Fibroblast of lung (primary cell): ENCODE measurements at places on chromosomes 5 and 9.

DNA sequence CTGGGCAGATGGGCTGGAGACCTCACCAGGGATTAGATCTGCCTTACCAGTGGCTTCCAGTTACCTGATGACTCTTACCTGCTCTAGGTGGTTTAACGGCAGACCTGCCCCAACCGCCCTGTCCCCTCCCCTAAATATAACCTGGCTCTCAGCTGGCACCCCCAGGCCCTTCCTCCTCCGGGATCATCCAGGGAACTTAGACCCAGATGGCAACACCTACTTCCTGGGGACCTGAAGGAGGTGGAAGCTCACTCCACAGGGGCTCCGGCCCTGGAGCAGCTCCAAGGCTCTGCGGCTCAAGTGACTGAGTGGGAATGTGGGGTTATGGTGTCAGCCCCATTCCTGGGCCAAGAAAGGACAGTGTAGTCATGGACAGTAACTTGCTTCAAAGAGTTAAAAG is 130.4 kb downstream of the OLFM1 start:
- DNase-seq: no peak

GRCh38 chr5:172403189-172403796 is 51.0 kb downstream of the SH3PXD2B start:
- DNase-seq: peak; percentile 83

- no peak for DNase-seq
These were observed 130.2 kb upstream of the SPEF2 start for GRCh38 chr5:35487233-35488025.

GRCh38 chr5:156918311-156918845 is 44.6 kb downstream of the TIMD4 start:
- no peak for DNase-seq

DNA sequence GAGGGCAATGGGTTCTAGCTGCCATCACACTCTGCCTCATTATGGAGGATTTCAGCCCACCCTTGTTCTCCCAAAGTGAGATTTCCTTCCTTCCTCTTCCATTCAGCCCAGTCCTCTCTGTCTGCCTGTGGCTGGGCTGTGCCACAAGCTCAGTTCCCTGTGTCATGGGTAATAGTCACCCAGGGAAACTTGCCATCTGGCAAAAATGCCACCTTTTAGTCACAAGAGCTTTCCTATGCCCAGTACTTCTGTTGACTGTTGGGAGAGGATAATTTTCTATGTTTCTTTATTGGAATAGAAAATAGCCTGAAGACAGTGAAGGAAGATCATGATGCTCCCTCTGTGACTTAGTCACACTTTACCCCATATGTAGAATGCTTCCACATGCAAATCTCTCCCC is 71.4 kb downstream of the TLR4 start:
- DNase-seq: no peak

- no peak for DNase-seq
These were observed 33.3 kb upstream of the RORB start for GRCh38 chr9:74463825-74464224.

DNA sequence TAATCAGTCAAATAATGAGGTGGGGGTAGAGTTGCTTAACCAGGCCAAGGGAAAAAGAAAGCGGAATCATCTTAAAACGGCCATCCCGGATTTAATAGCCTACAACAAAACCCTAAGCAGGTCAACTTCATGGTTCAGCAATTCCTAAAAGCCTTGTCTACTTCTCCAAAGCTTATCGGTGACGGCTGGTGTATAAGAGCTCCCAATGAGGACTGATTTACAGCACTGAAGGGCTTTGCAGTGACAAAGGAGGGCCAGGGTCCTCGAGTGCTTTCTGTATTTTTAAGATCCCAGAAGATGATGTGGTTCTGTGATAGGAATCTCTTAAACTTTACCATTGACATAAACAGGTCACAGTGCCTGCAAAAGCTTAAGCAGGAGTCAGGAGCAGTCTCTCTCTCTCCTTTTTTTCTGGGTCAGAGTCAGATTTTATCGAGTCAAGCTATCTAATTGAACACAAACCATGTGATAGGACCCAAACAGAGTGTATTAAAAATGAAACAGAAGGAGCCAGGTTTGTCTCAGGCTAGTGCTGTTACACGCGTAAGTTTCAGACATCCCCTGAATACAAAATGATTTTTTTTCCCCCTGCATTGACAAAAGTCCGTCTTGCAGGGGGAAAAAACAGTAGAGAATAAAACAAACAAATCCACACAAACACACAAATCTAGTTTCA is 663.6 kb upstream of the ZNF608 start:
- no peak for DNase-seq

GRCh38 chr9:3290231-3290840 is 235.5 kb downstream of the RFX3 start:
- DNase-seq: no peak

- DNase-seq: no peak
These were observed 9.1 kb upstream of the EXOC3 start for GRCh38 chr5:433836-434235.

GRCh38 chr9:100033877-100034551 is 64.8 kb downstream of the ERP44 start:
- no peak for DNase-seq

DNA sequence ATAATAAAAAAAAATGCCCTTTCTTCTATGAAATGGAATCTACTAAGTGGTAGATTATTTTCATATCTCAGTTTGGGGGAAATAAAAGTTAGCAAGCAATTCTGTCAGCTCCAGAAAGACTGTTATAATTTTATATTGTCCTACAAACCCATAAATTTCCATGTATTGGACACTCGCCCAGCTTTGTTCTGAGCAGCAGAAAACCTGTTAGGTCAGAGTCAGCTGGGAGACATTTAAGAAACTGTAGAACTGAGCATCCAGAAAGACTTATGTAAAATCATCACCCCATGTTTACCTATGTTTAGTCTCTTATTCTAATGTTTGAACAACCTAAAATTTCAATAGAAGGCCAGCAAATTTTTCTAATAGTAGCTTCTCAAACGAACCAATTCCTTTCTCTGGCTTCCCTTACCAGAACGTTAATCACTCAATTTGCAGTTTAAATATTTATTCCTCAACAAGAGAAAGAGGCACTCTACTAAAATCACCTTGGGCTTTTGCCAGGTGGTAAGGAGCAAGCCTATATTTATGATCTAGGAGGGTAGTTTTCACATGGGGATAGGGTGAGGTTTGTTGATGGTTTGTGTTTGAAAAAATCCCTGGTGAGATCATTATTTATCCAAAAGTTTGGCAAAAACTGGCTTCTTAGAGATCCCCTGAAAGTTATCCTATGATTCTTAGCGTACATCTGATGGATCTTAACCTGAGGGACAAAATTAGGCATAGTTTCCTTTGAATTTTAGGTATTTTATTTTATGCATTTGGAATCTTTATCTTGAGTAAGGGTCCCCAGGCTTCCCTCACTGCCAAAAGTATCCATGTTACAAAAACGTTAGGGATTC is 34.4 kb downstream of the MACROH2A1 start:
- DNase-seq: no peak

- DNase-seq: no peak
These were observed 117.0 kb downstream of the TRPM6 start for GRCh38 chr9:74770508-74771261.

- DNase-seq: peak; percentile 25
These were observed 1.1 kb downstream of the GSN start for GRCh38 chr9:121268851-121269641.

- no peak for DNase-seq
These were observed 38.6 kb downstream of the CAPSL start for GRCh38 chr5:35899800-35900199.

GRCh38 chr5:143055596-143056338 is 285.6 kb downstream of the ARHGAP26 start:
- DNase-seq: peak; percentile 66

- no peak for DNase-seq
These were observed 45.6 kb upstream of the SPTLC1 start for GRCh38 chr9:92160786-92161185.

DNA sequence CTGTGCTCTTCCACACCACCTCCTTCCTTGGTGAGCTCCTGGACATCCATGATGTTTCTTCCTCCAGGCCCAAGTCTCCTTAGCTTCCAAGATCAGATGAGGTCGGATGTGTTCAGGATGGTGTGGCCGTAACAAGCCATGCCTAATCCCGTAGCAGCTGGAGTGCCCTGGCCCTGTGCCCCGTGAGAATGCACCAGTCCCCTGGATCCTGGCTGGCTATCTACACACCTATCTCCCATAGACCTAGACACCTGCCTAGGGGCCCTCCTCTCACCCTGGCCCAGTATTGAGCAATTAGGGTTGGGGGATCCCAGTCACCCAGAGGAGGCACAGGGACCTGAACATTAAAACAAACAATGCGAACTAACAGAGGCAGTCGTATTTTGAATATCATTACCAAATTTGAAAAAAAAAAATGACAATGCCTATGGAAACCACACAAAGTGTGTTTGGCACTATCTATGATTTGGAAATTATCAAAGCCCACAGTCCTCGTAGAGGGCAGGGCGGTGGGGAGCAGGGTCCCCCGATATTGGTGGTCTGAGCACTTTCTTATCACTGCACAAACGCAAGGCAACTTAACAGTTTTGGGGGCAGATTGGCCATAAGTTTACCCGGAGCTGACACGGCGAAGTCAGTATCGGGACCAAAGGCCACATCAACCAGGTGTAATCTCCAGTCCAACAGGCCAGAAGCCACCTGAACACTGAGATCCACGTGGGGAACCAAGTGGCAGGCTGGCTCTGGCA is 13.2 kb downstream of the ENG start:
- DNase-seq: no peak

DNA sequence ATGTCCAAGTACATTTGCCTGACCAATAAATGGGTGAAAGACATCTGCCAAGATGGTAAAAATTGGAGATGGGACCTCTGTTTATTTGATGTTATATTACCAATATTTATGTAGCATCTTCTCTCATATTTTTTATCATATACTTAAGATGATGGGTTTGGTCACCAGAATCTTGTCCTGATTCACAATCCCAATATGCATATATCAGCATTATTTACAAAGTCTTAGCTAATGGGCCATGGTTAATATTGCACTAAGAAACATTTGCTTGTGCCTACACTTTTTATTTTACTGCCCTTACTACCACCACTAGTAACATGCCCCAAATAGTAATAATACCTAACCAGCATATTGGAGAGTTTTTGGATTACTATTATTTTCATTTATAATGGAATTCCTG is 116.7 kb downstream of the CHSY3 start:
- no peak for DNase-seq

DNA sequence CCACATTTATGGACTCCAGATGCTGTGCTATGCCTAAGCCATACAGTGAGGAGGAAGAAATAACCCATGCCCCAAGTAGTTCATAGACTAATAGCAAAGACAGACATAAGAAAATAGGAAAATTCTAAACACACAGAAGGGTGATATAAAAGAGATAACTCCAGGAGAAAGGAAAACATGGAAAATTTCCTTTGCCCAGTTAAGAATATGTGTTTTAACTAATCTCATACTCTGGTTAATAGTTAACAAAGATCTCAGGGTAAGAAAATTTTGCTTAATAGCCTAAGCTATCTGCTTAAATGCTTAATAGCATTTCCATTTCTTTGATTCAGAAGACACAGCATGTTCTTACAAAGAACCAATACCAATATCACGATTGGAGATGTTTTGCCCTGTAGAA is 358.0 kb downstream of the MSX2 start:
- DNase-seq: no peak

DNA sequence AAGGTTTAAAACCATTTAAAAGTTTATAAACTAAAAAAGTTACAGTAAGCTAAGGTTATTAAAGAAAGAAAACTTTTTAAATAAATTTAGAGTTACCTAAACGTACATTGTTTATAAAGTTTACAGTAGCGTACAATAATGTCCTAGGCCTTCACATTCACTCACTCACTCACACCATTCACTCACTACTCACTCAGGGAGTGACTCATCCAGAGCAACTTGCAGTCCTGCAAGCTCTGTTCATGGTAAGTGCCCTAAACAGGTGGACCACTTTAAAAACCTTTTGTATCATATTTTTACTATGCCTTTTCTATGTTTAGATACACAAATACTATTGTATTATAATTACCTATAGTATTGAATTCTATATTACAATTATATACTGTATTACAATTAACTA is 190.8 kb upstream of the RASA1 start:
- peak; percentile 54 for DNase-seq

DNA sequence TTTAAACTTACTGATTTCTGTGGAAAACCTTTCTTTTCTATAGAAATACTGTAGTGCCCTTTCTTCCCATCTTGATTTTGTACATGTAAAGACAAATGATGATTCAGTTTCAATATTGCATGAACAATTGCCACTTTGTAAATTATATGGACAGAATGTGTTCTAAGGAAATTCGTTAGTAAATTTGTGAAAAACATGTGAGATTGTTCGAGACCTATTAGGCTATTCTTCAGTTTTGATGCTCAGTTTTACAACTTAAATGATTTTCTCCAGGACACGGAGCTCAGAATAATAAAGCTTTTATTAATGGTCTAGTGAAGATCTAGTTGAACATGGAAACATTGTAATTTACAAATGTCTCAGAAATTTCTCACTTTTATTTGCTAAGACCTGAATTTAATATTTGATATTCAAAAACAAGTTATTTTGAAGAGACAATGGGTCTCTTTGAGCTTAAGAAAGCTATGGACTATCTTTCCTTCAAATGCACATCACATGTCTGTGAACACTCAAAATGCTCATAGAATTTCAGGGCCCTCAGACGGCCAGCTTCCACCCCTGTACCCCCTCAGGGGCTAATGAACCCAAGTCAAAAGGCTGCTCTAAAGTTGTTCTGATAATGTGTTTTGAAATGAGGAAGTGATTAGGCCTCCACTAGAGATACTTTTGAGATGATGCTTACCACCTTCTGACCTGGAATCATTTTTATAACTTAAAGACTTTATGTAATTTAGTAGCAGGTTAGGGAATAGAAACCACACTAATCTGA is 54.1 kb upstream of the FSD1L start:
- DNase-seq: no peak

DNA sequence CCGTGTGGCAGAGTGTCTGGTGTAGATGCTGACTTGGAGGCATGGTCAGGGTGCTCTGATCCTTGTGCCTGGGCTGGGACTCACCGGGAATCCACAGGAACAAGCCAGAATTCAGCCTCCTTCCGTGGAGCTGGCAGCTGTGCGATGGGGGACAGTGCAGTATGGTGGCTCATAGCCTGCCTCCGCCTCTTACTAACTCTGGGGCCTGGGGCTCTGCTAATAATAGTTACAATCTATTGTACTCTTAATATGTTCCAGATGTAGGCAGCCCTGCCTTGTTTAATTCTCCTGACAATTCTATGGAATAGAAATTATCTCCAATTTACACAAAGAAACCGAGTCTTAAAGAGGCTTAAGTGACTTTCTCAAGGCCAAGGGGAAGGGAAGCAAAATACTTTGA is 77.6 kb downstream of the PCDH1 start:
- no peak for DNase-seq

- peak; percentile 90 for DNase-seq
These were observed 76.1 kb downstream of the HMHB1 start for GRCh38 chr5:143887903-143888665.

GRCh38 chr9:97985058-97985861 is 2.1 kb downstream of the ANP32B start:
- DNase-seq: peak; percentile 47

- DNase-seq: no peak
These were observed 137.6 kb downstream of the MRPL36 start for GRCh38 chr5:1661831-1662558.

GRCh38 chr9:134476272-134476941 is 150.2 kb downstream of the RXRA start:
- no peak for DNase-seq
